Activated T-cell treated with anti-CD3 and anti-CD28 coated beads, Interleukin-2, amount 50 U/mL, for 48 hours (primary cell): ENCODE measurements at places on chromosomes 16 and 17.

DNA sequence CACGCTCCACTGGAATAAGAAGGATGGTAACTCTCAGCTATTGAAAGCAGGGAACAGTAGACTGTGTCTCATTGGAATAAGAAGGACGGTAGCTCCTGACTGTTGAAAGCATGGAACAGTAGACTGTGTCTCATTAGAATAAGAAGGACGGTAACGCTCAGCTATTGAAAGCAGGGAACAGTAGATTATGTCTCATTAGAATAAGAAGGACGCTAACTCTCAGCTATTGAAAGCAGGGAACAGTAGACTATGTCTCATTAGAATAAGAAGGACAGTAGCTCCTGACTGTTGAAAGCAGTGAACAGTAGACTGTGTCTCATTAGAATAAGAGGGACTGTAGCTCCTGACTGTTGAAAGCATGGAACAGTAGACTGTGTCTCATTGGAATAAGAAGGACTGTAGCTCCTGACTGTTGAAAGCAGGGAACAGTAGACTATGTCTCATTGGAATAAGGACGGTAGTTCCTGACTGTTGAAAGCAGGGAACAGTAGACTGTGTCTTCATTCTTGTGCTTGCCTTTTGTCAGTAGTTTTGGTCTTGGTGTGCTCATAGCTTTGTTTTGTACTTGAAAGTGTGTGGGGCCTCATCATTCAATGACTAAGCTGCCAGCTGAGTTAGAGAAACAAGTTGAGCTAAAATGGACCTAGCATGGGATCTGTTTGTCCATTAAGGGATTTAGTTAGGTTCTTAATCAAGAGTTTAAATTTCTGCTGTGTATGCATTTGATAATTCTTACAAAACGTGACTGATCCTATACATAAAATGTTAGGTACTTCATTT lies 58.5 kb downstream of the BANP start:
- DNase-seq: no peak

DNA sequence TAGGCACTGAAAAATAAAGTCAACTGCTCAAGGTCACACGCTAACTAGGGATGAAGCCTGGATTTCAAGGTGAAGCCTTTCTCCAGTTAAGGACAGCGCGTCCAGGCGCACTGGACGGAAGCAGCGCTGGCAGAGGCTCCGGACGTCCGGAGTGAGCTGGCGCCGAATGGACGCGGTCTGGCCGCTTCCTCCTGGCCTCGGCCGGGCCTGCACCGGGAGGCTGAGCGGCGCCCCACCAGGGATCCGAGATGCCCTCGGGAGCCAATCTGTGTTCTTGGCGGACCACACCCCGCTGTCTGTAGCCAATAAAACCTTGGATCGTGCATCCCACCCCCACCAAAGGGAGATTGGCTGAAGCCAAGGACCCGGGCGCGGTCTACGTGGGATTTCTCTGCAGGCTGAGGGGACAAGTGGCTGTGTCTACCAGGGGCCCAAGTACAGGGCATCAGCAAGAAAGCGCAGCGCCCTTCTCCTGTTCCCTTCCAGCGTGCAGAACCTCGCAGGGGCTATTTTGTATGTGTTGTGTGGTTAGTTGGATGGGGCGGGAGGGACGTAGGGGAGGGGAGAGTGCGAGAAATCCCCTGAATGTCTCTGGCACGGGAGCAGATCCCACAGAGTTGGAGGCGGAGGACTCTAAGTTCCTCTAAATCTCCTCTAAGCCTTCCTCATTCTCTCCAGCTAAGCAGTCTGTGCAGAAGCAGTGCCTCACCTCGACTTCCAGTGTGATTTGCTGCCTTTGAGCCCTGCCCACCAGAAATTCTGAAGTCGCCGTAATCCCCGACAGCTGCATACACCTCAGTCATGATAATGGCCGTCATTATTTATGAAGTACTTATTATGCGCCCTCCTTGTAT lies 2.5 kb upstream of the AKAP10 start:
- DNase-seq: no peak

- no peak for DNase-seq
Observed at GRCh38 chr17:41347869-41348760, 2.5 kb downstream of the KRT33A start.

DNA sequence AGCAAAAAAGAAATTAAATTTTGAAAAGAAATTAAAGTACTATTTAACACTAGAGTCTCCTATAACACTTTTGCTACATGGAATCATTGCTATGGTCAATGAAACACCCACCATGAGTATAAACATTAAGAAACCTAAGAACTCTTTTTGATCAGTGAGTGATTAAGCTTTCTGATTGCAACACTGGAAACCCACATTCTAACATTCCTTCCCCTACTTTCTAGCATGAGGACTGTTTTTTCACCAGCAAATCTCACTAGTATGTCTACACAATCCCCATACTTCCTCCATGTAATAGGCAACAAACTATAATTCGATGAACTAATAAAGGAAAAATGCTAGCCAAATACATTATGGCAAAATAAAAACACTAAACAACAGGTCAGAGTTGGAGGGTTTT lies 54.7 kb downstream of the SKAP1 start:
- no peak for DNase-seq

DNA sequence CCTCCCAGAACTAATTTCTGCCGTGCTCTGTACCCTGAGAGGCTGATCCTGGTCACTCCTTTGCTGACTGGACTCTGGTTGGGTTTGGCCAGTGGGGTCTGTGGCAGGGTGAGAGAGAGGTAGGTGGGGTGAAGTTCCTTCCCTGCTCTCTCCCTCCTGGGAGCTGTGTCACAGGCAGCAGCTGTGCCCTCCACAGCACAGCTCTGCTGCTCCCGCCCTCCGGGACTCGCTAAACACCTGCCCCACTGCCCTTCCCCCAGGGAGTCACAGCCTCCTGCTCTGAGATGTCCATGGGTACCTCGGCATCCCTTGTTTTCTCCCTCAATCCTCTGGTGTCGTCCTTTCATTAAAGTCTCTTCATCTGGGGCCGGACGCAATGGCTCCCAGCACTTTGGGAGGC lies 66.4 kb downstream of the SRCIN1 start:
- DNase-seq: no peak

DNA sequence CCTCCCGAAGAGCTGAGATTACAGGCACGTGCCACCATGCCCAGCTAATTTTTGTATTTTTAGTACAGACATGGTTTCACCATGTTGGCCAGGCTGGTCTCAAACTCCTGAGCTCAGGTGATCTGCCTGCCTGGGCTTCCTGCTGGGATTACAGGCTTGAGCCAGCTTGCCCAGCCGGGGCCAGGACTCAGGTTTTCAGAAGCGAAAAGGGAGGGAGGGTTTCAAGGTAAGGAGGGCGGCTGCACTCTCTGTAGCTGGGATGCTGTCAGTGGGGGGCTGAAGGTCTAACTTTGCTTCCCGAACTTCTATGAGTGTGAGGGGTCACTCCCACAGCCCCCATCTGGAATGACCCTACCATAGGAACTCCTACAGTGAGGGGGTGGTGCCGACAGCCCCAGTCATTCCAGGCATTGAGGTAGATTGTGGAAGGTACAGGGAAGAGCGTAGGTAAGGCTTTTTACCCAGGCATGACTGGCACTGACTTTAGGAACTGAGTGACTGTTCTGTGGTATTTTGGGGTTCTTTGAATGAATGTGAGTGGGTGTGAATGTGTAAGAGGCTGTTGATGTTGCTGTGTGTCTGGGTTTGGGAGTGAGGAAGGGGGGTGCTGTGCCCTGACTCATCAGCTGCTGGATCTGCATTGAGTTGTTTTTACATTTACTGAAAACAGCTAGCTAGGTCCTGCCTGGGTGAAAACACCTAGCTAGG lies 3.8 kb upstream of the C1QL1 start:
- DNase-seq: peak; percentile 82

DNA sequence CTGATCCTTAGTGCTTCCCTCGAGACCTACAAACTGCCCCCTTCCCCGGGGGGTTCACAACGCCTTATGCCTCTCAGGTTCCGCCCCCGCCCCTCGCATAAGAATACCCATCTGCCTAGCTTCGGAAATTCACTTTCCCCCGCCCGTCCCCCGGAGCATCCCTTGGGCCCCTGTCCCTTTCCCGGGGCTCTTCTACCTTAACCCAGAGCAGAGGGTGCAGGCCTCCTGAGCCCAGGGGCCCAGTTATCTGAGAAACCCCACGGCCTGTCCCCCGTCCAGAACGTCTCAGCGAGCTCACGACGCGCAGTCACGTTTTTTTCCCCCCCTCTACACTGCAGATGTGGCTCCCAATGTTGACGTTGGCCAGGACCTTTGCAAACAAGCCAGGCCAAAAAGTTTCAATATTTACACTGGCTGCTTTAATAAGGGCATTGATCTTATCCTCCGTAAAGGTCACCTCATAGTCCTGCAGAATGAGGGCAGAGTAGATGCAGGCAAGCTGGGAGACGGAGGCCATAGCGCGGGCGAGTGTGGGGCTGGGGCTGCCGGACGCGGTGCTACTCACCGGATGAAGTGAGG lies 1.4 kb upstream of the NBR1 start:
- DNase-seq: no peak

DNA sequence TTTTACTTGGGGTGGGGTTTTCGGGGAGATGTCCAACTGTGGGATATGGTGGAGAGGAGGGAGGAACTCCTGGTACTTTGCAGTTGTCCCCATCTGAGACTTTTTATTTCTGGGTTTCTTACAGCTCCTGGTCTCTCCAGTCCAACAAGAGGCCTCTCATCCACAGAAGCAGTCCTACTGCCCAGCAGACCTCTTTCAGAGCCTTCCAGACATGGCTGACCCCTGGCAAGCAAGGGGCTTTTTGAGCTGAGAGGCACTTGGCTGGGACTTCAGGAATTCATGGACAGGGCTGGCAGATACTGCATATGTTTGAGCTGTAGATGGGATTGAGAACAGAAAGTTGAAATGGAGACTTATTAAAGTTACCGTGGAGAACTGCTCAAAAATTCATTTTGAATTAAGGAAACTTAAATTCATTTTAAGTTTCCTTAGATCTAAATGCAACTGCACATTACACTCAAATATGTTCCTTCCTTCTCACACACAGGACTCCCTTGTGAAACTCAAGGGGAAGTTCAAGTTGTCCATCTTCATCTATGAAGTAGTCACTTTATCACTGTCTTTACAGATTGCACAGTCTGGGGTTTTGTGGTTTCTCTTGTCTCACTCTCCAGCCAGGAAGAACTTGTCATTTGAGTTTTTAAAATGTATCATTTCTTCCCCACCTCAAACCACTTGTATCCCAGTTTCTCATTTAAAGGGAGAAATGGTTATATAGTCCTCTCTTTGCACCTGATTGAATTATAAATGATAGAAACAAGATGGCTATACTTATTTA lies 1.1 kb downstream of the LASP1NB start:
- DNase-seq: no peak

- peak; percentile 47 for DNase-seq
Observed at GRCh38 chr17:81710514-81711308, 1.4 kb upstream of the SLC25A10 start.

DNA sequence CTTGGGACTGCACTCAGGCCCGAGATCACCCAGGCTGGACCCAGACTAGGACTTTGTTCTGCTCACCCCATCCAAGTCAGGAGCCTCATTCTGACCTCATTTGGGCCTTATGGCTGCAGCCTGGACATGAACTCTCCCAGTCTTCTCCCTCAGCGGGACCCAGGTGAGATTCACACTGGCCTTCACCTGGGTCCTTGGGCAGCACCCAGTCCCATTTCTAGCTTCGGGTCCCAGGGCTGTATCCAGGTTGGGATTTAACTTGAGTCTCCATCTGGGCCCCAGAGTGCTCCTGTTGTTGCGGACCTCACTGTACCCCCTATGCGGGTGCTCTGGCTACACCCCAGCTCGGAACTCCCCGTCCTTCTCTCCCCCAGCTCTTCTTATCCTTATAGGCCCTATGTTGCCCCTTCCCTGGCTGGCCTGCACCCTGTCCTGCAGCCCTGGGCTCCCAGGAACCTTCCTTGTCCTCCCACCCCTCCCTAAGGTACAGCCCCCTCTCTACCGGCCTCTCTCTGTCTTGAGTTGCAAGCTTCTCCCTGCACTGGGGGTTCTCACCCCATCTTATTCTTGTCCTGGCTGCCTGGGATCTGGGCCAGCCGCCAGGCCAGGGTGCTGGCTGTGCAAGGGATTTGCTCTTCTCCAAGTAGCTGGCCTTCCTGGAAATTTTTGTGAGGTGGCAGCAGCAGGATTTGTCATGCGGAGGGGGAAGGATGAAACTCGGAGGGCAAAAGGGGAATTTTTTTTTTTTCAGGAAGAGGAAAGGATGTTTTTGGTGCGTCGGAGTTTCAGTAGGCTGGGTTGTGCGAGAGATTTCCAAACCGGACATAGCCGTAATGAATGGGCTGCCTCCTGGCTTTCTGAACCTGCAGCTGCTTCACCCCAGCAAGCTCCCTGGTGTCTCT lies 904 bp downstream of the MAP2K3 start:
- DNase-seq: peak; percentile 56

DNA sequence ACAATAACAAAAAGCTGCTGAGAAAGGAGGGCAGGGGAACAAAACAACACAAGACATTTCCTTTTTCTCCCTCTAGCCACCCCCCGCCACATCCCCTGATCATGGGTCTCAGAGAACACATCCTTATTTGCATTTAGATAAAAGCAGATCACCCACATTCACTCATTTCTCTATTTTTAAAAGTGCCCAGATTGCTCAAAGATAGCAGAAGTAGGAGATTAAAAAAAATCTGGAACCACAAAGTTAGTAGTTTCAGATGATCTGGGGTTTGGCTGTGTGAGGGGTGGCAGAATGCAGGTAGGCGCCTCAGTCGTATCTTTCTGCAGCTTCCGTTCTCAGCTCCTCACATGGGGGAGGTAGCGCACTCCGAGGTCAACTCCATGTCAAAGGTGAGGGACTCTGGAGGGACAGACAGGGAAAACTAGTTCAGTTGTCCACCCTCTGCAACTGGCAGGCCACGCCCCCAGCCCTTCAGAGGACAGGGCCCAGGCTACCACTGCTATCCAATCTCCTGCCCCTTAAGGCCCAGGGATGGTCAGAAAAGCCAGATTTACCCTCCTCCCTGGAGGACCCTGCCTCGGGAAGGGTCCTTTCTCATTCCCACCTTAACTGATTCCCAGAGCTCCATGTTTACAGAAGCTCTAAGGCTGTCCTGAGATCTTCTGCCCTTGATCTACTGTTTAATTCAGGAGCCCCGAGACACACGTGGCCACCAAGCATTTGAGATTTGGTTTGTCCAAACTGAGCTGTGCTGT lies 27.3 kb downstream of the STAT5A start:
- no peak for DNase-seq

DNA sequence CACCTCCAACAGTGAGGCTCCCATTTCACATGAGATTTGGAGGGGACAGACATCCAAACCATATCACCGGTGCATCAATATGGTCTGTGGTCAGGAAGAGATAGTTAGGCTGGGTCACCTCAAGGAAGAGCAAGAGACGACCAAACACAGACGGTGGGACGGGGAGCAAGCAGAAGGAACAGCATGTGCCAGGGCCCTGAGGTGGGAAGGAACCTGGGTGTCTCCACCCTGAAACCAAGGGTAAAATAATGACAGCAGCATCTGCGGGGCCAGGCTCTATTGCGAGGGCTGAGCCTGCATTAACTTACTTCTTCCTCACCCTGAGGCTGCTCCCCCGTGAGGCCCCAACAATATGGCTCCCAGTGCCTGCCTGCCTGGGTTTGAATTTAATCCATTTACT lies 8.9 kb upstream of the PRSS21 start:
- DNase-seq: no peak
